ENCODE measurements at places on chromosomes 12 and 14. TPM values are rescaled to one million over a fixed set of nuclear protein-coding genes. Genes with fewer than 3 reads are reported as not detected.

- DNase-seq, result no peak
Measured at GRCh38 chr12:119208626-119209061, 29.9 kb downstream of the HSPB8 start.

- DNase-seq, result no peak
Measured at GRCh38 chr14:99419905-99420304, 60.8 kb downstream of the SETD3 start.

DNA sequence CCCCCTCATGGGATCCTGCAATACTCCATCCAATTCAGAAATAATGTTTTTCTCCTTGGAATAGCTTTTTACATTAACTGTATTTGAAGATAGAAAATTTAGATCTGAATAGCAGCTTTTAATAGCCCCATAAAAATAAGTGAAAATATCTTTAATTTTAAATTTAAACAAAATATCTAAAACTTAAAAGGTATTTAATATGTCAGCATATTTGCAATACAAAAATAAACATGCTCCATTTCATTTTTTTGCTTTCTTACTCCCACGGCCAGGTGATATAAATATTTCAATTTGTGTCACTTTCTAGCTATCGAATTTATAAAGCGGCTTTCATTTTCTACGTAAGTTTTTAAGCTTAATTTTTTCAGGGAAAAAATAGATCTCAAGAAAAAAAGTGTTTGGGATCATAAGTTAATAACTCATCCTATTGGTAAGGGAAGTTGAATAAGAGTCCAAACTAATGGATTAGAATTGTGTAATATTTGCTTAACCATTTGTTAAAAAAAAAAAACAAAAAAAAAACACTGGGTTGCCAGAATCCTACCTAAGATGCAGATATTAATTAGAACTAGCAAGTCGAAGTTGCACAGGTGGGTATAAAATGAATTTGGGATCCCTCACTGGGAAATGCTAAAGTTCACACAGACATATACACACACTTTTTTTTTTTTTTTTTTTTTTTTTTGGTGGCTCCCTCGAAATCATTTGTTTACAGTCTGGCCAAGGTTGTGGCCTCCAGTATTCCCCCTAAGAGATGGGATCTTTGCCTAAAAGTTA is 47.6 kb downstream of the PPP2R5C start:
- DNase-seq, result no peak

GRCh38 chr12:77795699-77796098 is 35.0 kb upstream of the NAV3 start:
- no peak for DNase-seq

DNA sequence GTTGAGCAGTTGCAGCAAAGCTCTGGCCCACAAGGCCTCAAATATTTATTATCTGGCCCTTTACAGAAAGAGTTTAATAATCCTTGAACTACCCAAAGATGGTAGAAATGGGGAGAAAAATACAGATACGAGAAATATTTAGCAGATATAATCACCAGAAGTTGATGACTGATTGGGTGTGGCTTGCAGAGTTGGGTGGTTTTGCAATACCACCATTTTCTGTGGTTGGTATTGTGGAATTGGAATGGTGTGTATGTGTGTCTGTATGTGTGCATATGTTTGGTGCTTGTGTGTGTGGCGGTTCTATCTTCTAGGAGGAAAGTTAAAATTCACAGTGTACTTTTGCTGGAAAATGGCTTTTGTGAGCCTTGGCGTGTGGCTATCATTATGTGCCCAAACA is 85.4 kb upstream of the MANSC4 start:
- DNase-seq, result no peak

GRCh38 chr12:58166643-58167042 is 225.3 kb downstream of the ATP23 start:
- DNase-seq, result no peak

DNA sequence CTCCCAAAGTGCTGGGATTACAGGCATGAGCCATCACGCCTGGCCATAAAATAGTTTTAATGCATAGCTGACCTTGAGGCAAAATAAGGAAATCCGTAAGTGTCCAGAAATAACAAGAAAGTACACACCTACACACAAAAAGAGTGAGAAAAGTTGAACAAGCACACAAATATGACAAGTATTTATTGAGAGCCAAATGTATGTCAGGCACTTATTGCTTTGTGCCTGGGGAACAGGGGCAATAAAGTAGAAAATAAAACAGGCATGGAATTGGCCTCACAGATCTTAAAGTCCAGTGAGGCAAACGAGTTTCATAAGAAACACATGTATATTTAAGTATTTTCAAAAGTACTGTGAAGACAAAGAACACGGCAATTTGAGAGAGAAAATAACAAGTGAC is 103.7 kb downstream of the ERGIC2 start:
- no peak for DNase-seq

GRCh38 chr12:55789171-55789570 is 28.4 kb downstream of the SARNP start:
- DNase-seq, result no peak

DNA sequence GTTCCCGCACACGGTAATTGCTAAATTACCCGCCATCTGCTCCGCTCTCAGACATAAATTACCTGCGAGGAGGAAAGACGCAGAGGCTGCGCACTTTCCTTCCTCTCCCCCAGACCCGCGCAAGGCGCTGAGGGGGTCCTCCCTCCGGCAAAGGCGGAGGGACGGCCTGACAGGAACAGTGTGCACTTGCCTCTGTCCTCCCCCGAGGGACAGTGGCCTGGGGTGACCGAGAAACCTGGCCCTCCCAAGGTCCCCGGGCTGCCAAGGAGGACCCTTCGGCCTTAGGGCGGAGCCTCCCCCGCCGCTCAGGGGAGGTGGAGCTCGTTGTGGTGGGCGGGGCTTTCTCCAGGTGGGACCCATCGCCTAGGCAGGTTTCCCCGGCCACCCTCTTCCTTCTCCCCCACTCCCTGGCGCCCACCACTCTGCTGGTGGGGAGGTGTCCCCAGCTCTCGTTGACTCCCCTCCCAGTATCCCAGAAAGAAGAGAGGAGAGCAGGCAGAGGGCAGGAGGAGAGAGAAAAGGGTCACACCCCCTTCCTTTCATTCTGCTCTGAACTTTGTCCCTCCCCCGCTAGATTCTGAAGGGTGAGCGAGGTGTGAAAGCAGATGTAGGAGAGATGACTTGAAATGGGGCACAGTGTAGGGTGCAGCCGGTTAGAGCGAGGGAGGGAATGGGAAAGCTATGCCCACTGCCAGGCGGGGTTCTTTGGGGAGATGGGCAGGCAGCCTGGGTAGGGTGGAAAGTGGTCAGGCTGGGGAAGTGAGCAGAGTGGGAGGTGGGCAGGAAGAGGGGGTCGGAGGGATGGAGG is 11.4 kb upstream of the CALCOCO1 start:
- peak; percentile 51 for DNase-seq

The C3AR1 gene
- 2.7 TPM for polyA plus RNA-seq

GRCh38 chr12:8637244-8637643 is 24.6 kb upstream of the AICDA start:
- no peak for DNase-seq

DNA sequence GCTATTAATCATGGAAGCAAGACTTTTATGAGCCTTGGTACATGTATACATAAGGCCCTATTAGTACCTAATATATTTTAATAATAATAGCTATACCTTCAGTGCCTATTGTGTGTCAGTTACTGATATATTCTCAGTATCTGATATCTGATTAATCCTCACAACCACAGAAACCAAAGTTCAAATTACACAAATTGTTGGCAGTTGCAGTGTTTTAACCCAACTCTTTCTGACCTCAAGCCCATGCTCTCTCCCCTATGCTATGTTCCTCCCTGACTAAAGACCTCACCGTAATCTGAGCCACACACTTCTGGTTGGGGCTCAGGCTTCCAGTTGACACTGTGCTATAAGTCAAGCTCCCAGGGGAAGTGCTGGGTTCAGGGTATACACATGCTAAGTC is 214.4 kb downstream of the SPTSSA start:
- DNase-seq, result no peak

The PLEKHH1 gene
- 0.06 TPM for polyA plus RNA-seq

DNA sequence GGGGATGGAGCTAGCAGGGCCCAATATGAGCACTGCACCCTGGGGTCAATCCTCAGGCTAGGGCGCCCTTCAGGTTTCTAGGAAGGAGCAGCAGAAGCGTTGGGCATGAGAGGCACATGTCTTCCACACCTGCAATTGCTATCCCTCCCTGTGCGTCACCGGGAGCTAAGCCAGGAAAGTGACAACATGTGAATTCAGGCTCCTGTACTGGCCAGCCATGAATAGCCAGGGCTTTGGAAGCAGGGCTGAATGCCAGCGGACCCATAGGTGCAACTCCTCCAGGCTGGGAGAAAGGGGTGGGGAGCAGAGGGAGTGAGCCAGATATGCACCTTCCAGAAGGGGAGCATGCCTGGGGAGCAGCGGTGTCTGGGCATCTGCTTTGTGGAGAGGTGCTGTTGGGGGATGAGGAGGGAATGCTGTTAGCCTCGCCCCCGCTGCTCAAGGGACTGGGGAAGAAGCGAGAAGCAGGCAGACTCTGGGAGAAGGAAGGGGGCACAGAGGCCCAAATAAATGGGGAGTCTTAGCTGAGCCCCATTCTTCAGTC is 6.1 kb downstream of the HOXC5 start:
- no peak for DNase-seq

GRCh38 chr14:47210099-47210498 is 465.3 kb downstream of the MDGA2 start:
- no peak for DNase-seq

DNA sequence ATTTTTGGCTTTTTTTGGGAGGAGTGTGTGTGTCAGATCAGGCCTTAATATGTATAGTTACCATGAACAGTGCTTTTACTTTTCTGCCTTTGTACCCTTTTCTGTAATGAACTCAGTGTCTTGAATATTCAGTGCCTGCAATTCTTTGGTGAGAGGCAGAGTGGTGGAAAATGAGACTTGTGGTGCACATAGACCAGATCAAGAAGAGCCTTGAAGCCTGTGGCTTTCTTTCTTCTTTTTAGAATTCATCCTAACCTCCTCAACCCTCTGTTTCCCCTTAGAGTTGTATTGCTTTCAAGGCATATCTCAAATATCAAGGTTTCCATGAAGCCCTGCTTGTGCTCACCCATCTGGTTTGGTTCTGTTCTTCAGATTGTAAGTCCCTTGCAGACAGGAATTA is 2.6 kb downstream of the YLPM1 start:
- no peak for DNase-seq

GRCh38 chr12:104721039-104721405 is 237.1 kb downstream of the SLC41A2 start:
- no peak for DNase-seq

The TAS2R13 gene
- not detected for polyA plus RNA-seq

GRCh38 chr12:851343-851742 is 98.2 kb downstream of the RAD52 start:
- no peak for DNase-seq

The LTBP2 gene
- polyA plus RNA-seq, result 0.06 TPM

DNA sequence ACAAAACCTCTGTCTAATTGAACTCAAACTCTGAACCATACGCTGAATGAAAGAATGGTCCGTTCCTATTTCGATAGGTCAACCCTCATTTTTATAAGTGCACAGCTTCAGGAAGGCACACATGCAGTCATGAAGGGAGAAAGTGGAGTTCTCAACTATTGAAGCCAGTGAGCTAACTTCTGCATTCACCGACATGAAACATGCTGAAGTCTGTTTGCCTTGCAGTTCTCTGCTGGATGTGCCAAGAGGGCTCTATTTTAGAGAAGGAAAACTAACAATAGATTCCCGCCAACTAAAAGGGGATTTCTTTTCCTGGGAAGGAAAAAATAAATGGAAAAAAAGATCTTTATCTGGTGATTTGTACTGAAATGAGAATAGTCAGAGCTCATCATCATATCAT is 191.0 kb upstream of the PLEKHG7 start:
- DNase-seq, result no peak

GRCh38 chr12:116538682-116539305 is 20.4 kb upstream of the MAP1LC3B2 start:
- DNase-seq, result no peak

DNA sequence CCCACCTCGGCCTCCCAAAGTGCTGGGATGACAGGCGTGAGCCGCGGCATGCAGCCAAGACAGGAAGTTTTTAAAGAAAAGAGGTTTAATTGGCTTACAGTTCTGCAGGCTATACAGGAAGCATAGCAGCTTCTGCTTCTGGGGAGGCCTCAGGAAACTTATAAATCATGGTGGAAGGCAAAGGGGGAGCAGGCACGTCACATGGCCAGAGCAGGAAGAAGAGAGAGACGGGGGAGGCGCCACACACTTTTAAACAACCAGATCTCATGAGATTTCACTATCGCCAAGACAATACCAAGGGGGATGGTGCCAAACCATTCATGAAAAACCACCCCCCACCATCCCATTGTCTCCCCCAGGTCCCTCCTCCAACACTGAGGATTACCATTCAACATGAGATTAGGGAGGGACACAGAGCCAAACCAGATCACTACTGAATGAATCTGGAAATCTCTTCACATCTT is 14.1 kb downstream of the CCDC63 start:
- DNase-seq, result no peak

- DNase-seq, result no peak
Measured at GRCh38 chr12:103177639-103178255, 220.3 kb downstream of the ASCL1 start.

The CLEC14A gene
- polyA plus RNA-seq, result not detected

The SOAT2 gene
- polyA plus RNA-seq, result 0.67 TPM

GRCh38 chr14:64628940-64629408 is 75.2 kb upstream of the PLEKHG3 start:
- DNase-seq, result no peak

The FAM181A gene
- polyA plus RNA-seq, result not detected

DNA sequence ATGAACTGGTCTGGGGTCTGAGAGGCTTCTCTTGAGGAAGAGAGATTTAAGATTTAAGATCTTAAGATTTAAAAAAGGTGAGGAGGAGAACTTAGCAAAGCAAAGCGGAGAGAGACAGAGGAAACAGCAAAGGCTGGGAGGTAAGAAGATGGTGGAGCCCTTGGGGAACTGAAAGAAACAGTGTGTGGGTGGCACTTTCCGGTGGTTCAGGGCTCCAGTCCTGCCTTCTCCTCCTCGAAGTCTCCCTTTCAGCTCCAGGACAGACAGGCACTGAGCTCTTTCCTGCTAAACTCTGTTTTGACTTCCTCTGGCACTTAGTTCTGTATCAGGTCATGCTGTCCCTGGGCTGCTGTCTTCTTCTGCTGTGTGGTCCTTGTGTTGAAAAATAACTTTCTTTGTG is 298.7 kb upstream of the SRRM4 start:
- no peak for DNase-seq

The FBLN5 gene
- 21.2 TPM for polyA plus RNA-seq

- no peak for DNase-seq
Measured at GRCh38 chr12:102008615-102009126, 53.1 kb downstream of the WASHC3 start.

The ADAMTS20 gene
- not detected for polyA plus RNA-seq

DNA sequence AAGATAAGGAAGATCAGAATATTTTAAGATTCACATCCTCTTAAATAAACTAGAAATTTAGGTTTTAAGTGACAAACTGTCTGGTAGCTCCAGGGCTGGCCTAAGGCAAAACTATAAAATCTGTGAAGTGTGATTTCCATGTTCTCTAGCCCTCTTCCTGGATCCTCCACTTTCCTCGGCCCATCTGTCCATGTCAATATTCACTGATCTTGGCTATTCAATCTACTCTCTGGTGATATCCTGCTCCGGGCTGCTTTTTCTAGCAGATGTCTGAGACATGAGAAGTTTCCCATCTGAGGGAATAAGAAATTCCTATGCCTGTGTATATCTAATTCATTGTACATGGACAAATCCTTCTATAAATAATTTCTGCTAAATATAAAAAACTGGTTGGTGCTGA is 500.4 kb downstream of the GALC start:
- DNase-seq, result no peak
